ENCODE measurements at places on chromosomes 1 and 21.

DNA sequence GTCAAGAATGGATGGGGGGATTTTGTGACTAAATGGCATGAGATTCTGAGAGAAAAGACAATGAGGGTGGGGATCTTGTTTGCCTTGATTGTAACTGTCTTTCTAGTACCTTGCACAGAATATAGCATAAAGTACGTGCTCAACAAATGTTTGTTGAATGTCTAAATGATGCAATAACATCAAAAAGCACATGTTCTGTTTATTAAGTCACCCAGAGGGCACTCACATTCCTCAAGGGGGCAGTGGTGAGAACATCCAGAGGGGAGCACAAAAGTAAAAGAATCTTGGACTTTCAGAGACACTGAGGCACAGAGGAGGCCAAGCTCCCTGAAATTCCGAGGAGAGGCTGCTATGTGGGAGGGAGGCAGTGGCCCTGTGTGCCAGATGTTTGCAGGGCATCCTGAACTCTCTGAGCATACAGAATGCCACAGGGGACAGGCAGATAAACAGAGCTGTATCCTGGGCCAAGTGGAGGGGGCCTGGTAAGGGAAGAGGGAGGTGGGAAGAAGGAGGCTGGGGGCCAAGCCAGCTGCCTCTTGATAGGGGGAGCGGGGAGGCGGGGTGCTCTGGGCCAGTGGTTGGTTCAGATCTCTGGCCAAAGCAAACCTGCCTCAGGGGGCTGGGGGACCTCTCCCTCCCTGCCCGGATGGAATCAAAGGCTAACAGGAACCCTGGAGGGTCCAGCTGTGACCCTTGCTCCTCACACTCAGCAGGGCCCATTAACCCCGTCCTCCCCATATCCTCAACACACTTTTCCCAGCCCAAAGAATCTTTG is 6.5 kb upstream of the ATP1A2 start:
- no peak for DNase-seq

DNA sequence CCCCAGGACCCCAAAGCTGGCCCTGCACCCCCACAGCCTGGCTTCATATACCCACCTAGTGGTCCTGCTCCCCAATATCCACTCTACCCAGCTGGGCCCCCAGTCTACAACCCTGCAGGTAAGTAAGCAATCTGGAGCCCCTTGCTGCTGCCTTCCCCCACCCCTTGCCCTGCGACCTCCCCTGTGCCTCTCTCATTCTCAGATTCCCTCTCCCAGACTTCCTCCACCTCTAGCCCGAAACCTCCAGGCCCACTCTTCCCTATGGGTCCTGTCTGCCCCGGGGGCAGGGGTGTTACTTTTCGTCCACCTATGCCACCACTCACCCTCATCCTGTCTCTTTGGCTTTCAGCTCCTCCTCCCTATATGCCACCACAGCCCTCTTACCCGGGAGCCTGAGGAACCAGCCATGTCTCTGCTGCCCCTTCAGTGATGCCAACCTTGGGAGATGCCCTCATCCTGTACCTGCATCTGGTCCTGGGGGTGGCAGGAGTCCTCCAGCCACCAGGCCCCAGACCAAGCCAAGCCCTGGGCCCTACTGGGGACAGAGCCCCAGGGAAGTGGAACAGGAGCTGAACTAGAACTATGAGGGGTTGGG is 2.9 kb downstream of the SHISA4 start:
- DNase-seq = no peak

DNA sequence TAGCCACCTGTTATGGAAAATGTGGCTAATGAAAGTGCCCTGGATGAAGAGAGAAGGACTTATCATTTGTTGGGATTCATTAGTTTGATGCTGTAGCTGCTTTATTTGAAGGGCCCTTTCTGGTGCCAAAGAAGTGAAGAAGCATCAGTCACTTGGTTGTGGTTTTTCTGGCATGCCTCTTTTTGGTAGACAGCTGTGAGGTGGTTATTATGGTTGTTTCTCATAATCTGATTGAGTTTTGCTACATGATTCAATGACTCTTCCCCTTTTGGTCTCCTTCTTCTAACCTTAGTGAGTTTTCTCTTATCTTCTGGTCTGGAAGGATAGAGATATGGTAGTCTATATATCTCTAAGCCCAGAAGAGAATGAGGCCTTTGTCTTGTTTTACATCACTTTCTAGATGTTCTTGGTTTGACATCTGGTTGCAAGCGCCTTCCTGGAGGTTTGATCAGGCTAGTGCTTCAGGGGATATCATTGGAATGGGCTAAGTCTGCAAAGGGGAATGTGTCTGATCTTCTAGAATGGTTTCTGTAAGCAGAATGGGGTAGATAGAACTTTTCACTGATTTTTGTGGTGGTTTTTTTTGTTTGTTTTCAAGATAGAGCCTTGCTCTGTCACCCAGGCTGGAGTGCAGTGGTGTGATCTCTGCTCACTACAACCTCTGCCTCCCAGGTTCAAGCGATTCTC is 26.0 kb downstream of the ARID1A start:
- DNase-seq = no peak

DNA sequence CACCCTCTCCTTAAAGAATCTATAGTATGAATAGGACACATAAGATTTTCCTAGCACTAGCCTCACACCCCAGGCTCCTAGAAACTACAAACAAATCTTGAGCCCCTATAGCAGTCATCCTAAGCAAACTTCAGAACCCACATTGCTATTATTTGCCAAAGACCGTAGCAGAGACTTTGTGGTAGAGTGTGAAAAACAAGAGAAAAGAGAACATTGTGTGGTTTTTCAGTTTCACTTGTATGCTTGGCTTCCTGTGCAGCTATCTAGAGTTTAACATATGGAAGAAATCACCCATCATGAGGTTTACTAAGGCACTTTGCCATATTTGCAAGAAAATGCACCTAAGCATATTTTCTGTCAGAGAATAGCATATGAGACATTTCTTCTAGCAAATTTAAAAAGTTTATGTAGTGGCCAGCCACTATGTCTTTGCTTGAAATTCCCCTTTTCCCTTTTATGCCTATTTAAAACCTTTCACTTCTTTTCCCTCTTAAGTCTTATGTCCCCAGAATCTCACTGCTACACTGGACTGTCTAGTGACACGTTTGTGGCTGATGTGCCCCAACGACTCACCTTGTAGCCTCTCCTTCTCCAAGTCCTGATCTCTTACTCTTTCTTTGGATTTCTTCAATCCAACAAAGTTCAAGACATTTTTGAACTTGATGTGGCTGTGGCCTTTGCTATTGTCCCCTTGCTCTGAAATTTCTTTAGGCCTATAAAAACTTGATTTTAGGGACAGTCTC is 25.6 kb downstream of the CCDC190 start:
- no peak for DNase-seq

DNA sequence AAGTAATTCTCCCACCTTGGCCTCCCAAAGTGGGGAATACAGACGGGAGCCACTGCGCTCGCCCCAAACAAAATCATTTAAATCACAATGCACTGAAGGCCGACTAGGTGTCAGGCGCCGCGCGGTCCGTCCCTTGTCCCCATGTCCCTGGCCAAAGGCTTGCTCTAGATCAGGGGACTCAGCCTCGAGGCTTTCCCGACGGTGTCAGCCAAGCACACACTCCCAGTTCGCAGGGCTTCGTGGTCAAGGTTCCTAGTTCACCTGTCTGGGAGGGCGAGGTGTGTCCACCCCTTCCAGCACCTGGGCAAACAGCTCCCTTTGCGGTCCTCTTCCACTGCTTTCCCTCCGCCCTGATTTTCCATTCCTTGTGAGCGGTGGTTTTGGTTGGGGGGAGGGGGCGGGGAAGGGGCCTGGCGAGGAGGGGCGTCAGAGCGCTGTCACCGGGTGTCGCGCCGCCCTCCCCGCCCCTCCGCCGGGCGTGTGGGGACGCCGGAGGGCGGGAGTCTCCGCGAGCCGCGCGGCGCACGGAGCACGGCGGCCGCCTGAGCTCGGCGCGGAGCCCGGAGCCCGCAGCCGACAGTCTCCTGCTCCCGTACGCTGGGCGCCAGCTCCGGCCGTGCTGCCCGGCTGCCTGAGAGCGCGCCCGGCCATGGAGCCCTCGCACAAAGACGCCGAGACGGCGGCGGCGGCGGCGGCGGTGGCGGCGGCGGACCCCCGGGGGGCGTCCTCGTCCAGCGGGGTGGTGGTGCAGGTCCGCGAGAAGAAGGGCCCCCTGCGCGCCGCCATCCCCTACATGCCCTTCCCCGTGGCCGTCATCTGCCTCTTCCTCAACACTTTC is at the start of gene STUM:
STUM (plus strand) TSS at position 509 of the 838 bp plus-strand sequence; CDS start at position 650, 141 bp downstream.
- no peak for DNase-seq

GRCh38 chr21:28793043-28793442 is 199.6 kb downstream of the LTN1 start:
- no peak for DNase-seq

- DNase-seq = no peak
Observed at GRCh38 chr1:190274721-190275120, 202.9 kb downstream of the BRINP3 start.

GRCh38 chr1:150429805-150430204 is 57.4 kb upstream of the TARS2 start:
- DNase-seq = no peak

GRCh38 chr1:155882235-155882634 is 22.9 kb downstream of the SYT11 start:
- DNase-seq = no peak

GRCh38 chr1:180265871-180266270 is 35.8 kb downstream of the LHX4 start:
- DNase-seq = no peak

GRCh38 chr1:22317231-22317919 is 134.3 kb upstream of the ZBTB40 start:
- DNase-seq = no peak

DNA sequence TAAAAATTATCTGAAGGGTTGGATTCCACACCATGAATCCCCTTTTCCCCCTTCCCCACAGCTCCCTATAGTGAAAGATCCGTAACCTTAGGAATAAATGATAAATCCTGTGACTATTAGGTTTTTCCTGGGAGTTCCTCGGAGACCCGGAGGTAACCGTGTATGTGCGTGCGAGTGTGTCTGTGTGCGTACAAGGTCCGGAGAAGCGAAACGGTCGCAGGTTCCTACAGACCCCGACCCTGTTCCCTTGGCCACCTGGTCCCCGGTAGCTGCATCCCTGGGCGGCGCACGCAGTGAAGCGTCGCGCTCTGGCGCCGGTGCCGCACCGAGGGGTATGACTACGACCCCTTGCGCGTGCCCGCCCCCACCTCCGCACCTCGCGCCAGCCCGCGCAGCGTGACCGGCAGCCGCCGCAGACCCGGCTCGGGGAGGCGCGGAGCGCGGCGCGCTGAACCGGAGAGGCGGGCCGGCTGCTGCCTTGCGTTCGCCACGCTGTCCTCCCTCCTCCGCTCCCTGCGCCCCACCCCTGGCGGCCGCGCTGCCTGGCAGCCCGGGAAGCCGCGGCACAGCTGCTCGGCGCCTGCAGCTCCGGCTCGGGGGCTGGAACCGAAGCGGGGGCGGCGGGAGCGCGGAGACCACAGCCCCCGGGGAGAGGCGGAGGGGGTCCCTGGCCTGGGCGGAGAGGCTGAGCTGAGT is at the start of gene AK5:
AK5 (plus strand) TSS at position 529 of the 696 bp plus-strand sequence. CDS start 295 bp downstream, outside the sequence.
- peak; percentile 32 for DNase-seq

- no peak for DNase-seq
Observed at GRCh38 chr1:41566969-41567368, 82.5 kb upstream of the EDN2 start.

- no peak for DNase-seq
Observed at GRCh38 chr1:222006715-222007114, 264.8 kb upstream of the DUSP10 start.

GRCh38 chr1:109725510-109725909 is 13.5 kb downstream of the GSTM5 start:
- no peak for DNase-seq

DNA sequence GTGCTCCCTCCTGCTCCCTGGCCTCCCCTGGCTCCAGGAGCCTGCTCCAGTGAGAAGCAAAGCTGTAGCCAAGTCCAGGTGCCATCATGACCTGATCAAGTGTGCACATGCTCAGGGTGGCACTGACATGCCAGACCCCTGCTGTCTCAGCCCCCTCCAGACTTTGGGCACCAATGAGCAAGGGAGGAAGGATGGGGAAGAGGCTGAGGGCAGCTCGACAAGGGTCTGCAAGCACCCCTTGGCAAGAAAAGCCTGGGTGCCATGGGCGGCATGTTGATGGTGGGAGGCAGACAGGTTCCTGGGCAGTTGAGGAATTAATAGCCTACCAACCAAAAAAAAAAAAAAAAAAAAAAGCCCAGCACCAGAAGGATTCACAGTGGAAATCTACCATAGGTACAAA is 942.6 kb upstream of the PRMT6 start:
- DNase-seq = no peak

DNA sequence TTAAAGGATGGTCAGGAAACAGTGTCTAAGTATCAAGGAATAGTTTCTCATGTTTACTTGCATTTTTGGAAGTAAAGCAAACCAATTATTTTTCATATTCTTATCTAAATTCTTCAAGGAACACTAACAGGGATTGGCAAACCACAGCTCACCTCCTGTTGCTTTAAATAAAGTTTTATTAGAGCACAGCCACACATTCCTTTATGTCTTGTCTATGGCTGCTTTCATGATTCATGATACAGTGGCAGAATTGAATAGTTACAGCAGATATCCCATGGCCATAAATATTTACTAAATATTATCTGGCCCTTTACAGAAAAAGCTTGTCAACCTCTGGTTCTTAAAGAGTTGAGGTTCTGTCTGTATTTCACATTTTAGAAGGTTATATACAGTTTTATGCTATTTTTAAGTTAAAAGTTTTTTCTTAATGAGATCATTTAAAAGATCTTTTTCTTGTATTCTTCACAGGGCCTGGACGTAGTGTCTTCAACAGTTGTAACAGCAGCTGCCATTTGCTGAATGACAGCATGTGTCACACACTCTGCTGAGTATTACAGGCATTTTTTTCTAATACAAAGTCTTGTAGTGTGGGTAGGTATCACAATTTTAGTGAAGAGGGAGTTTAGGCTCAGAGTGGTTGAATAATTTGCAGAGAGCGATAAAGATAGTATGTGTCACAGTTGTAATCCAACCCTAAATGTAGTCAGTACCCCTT is 2.6 kb downstream of the ZNF691 start:
- no peak for DNase-seq

DNA sequence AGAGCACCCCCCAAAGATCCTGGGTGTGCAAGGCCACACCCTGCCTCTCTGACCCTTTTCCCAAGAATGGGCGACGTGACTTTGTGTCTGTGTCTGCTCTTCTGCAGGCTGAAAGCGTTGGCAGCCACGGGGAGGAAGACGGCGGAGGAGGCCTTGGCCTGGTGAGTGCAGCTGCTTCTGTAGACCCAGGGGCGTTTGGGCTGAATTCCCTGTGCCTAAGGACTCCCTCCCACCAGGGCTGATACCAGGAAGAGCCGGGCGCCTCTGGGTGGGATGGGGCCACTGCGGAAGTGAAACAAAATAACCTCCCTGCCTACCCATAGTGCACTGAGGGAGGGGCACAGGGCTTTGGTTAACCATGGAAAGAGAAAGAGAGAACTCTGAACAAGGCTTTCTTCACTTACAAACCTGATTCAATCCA is 2.5 kb downstream of the UBASH3A start:
- DNase-seq = no peak

GRCh38 chr1:37723072-37723389 is 30.7 kb downstream of the CDCA8 start:
- DNase-seq = no peak

GRCh38 chr1:16625497-16626408 is 12.4 kb upstream of the NBPF1 start:
- DNase-seq = no peak

DNA sequence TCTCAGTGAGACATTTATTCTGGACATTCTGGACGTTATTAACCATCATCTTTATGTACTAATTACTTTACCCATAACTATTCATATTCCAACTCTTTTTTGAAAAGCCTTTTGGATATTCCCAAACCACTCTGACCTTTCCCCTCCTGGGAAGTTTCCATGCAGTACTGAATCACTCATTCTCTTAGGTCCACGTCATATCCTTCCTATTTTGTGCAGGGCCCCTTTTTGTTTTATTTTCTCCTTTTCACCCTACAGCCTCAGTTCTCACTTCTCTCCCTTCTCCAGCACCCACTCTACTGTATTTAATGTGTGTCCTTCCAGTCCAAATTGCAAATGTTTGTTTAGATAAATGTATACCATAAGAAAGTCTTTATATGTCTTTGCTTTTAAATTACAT is 16.4 kb upstream of the ATP1A1 start:
- no peak for DNase-seq

Measured in stimulated activated CD4-positive, alpha-beta T cell treated with anti-CD3 and anti-CD28 coated beads, Interleukin-1b, Interleukin-23, amount 100 ng/mL, for 1 hour (primary cell).